ENCODE measurements at places on chromosomes 13 and 19.

DNA sequence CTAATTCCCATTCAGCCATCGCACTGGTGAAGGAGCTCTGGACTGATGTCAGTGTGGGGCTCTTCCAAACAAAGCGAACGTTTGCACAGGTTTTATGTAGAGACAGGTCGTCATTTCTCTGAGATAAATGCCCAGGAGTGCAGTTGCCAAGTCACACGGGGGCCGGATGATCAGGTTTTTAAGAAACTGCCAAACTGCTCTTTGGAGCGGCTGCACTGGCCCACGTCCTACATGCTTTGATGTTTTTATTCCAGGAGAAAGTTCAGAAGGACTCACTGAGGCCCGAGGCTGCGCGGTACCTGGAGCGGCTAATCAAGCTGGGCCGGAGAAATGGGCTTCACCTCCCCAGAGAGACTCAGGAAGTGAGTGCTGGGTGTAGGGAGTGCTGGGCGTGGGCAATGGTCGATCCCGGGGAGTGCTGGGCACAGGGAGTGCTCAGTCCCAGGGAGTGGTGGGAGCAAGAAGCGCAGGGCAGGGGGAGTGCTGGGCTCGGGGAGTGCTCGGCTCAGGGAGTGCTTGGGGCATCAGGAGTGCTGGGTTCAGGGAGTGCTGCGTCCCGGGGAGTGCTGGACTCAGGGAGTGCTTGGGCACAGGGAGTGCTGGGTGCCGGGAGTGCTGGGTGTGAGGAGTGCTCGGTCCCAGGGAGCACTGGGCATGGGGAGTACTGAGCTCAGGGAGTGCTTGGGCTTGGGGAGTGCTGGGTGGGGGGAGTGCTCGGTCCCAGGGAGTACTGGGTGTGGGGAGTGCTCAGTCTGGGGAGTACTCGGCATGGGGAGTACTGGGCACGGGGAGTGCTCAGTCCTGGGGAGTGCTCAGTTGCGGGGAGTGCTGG, 10.7 kb downstream of the THOP1 start:
- DNase-seq, result no peak

DNA sequence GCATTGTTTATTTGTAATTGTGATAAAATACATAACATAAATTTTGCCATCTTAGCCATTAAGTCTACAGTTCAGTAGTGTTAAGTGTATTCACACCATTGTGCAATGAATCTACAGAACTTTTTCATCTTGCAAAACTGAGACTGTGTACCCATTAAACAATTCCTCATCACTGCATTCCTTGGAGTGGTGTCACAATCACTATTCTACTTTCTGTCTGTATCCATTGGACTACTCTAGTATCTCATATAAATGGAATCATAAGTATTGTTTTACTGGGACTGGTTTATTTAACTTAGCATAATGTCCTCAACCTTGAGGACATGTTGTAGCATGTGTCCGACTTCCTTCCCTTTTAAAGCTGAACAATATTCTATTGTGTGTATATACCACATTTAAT, 36.8 kb downstream of the UFM1 start:
- DNase-seq, result no peak

GRCh38 chr13:108711386-108711785, 82.0 kb downstream of the MYO16 start:
- DNase-seq, result no peak

DNA sequence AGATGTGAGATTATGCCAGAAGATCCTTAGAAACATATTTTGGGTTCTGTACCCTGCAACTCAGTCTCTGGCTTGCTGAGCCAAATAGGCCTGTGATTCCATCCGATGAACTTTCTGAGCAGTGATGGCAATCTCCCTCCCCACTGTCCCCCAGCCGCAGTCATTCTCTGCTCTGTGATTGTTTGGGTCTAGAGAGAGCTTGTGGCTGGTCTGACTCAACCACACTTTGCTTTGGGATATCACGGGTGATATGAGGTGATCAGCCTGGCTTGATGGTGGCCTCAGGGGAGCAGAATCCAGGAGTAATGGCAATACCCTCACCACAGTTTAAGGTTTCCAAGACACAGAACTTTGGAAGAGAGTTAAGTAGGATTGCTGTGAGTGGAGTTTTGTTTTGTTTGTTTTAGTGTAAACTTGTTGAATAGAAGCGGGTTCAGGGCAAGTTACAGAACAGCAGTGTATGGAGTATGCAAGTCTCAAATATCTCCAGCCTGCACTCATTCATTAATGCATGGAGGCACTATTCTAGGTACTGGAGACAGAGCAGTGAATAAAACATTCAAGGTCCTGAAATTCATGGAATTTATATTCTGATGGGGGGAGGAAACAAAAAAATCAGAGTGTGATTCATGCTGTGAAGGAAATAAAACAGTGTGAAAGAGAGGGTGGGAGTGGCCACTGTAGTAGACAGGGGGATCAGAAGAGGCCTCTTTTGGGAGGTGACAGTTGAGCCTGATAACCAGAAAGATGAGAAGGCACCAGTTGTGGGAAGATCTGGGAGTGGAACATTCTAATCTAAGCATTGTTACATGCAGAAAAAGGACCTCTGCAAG, 5.3 kb downstream of the SAMD4B start:
- DNase-seq, result no peak

- no peak for DNase-seq
These were observed 1.2 kb upstream of the CFD start for GRCh38 chr19:858284-858683.

DNA sequence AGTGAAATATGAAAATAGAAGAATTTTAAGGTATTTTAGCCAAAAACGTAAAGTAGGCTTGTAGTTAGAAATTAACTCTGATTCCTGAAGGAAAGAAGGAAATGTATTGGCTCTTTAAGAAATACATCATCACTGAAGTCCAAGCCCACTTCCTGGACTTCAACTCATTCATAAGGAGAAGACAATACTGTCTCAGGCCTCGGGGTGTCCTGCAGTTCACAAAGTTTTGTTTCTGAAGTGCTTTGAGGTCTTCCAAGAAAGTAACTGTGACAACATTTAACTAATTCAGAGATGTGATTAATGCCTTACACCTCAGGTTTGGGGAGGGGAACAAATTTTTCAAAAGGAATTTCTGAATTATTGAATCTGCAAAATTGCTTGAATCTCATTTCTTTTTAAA, 65.8 kb upstream of the STARD13 start:
- DNase-seq, result no peak

- DNase-seq, result no peak
These were observed 350.8 kb downstream of the MYO16 start for GRCh38 chr13:108980237-108980636.

GRCh38 chr19:48928164-48929025, 5.1 kb upstream of the DHDH start:
- DNase-seq, result no peak

Measured in CD4-positive, alpha-beta T cell treated with Interleukin-1 beta for 1 hour (primary cell).